ENCODE measurements at places on chromosomes 3 and 15.

GRCh38 chr3:105315144-105315543 lies 51.6 kb upstream of the ALCAM start:
- DNase-seq, result no peak

GRCh38 chr3:191301017-191301416 lies 28.2 kb upstream of the CCDC50 start:
- DNase-seq, result no peak

DNA sequence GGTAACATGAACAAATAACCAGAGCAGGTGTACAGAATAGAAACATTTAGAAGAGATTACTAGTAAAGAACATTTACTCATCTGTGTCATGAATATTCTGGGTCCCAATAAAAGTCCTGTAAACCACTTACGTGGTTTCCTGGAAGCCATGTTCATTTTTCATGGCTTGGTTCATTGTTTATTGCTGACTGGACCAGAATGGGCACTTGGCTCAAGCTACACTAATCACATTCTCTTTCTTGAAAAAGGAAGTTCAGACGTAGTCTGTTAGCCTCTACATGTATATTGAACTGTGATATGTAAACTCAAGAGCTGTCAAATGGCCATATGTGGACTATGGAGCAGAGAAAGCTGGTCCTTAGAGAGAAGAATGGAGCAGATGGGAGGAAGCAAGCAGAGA lies 138.3 kb upstream of the FAM3D start:
- no peak for DNase-seq

GRCh38 chr15:87686841-87687522 lies 569.6 kb downstream of the NTRK3 start:
- DNase-seq, result no peak

DNA sequence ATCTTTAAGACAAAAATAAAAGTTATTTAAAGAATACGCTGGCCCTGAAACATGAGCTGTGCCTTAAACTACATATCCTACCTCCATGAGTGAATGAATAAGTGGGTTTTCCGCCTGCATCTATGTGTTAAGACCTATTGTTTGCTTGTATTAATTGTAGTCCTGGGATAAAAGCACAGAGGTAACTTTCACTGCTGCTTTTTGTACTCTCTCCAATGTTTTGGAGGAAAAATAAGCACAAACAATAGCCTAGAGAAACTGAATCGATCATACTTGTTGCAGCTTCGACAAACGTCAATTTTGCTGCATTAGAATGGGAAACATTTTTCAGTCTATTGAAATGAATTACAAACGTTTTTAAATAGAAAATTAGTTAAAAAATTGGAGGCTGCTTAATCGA lies 1.3 kb upstream of the CTNNB1 start:
- DNase-seq, result no peak

DNA sequence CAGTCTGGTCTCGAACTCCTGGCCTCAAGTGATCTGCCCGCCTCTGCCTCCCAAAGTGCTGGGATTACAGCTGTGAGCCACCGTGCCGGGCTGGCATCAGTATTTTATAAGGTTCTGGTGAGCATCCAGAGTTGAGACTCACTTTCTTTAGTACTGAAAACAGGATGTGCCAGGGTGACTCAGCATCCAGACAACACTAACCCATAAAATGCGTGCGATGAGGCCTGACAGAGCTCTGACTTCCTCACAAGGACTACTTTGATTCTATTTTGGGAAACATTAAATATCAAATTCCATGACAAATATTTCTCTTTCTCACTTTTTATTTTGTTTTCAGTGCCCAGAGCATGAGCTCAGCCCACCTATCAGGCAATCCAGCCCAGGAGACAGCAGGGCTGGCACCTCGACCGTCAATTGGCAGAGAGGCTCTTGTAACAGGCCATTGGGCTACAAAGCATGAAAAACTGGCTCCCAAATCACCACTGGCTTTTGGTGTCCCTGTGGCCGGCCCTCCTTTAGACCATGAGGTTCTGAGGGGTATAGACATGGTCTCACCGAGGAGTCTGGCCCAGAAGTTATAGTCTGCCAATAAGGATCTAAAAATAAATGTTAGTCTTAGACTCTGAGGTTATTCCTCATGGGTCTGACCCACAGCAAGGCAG lies 75.0 kb downstream of the FEM1B start:
- no peak for DNase-seq

Data from NCI-H1092 treated with DMSO at 0.1 percent for 48 hours (cell line).